IMR-90 (cell line): ENCODE measurements at places on chromosomes 12 and 14. TPM values are rescaled to one million over a fixed set of nuclear protein-coding genes. Genes with fewer than 3 reads are reported as not detected.
A peak's percentile ranks its signal among the peaks of the same experiment; 100 is the strongest.

The TAS2R46 gene
- 3.3 and 4.7 TPM in 2 replicates for total RNA-seq

The SRGAP1 gene
- total RNA-seq, result 10.0 and 14.4 TPM in 2 replicates

The CCDC177 gene
- total RNA-seq, result not detected in 2 replicates

The HSPA2 gene
- 18.9 and 19.7 TPM in 2 replicates for total RNA-seq

The FGF6 gene
- total RNA-seq, result not detected in 2 replicates

The GNB3 gene
- total RNA-seq, result 0.56 and 0.72 TPM in 2 replicates

The RBP5 gene
- not detected in 2 replicates for total RNA-seq

The DHH gene
- total RNA-seq, result under 0.01 TPM in 2 replicates

The EP400 gene
- 4.3 and 5.3 TPM in 2 replicates for total RNA-seq

The OR6C1 gene
- not detected in 2 replicates for total RNA-seq

The CNTN1 gene
- total RNA-seq, result 0.18 and 0.28 TPM in 2 replicates

The CRIP1 gene
- not detected in 2 replicates for total RNA-seq

The CLEC4D gene
- not detected in 2 replicates for total RNA-seq

The CD163 gene
- total RNA-seq, result not detected in 2 replicates

- no peak for DNase-seq
Observed at GRCh38 chr14:31895646-31896045, 181.5 kb upstream of the ARHGAP5 start.

DNA sequence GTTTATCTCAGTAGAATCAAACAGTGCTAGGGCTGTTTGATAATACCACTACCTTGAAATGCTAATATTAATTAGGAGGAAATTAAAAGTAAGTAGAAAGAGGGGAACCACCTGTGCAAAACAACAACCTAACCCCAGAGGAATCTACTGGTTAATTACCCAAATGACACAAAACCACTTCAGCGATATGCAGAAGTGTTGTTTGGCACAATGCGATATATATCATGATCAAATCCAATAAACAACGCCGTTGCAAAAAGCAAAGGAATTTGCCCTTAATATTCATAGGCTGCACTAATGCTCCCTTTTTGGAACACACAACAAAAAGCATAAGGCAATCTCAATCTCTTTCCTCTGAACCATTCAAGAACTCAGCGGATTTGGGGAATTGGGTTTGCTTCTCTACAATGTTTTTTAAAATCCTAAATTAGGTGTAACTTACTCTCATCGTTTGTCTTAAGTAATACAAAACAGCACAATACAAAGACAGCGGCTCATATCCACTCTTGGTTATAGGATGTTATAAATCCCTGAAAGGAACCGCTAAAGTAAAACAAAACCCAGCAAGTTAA lies 1.5 kb downstream of the MAP4K5 start:
- DNase-seq, result no peak

GRCh38 chr12:116934908-116935705 lies 24.4 kb downstream of the FBXW8 start:
- no peak for DNase-seq

DNA sequence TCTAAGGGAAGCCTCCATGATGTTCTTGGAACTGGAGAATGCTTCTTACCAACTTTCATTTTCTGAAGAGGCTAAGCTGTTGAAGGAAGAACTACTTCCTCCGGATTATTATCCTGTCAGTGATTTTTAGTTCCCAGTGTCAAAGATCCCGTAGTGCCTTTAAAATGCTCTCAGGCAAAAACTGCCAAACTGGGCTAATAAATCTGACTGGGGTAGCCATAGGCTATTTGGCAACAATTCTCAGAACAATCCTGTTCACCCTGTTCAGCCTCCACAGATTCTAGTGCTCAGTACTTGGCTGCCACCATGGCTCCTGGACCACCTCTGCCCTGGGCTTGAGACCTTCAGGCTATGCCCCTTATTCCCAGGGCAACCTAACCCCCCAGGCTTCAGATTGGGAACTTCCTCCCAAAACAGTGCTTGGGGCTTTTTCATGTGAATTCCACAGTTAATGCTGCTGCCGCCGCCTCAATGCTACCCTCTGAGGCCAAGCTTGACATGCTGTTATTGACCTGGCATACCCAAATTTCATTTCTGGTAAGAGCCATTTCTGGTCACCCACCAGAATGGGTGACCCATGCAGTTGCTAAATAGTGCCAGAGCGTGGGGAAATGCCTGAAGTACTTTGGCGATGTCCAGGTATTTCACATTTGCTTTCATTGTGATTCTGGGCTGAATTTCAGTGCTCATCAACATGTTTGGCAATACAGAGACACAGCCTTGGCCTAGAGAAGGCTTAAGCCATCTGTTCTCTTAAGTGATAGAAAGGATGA lies 110.0 kb upstream of the ARHGAP5 start:
- no peak for DNase-seq

DNA sequence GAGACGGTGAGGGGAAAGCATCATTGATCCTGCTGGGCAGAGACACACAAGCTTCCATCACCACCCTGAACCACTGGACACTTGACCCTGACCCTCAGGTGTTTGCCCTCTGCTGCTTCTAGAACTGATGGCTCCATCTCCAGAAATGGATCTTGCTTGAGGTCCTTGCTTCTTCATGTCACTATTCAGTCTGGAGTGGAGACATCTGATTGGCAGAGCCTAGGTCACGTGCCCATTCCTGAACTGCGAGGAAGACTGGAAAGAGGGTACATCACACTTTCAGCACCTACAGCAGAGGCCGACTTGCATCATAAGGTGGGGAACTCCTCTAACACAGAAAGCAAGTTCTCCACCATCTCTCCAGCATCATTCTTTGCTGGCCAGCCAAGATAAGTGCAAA lies 106.7 kb upstream of the COCH start:
- DNase-seq, result no peak

- no peak for DNase-seq
Observed at GRCh38 chr12:1595026-1595561, 713 bp upstream of the FBXL14 start.

GRCh38 chr12:130147875-130148596 lies 14.2 kb upstream of the FZD10 start:
- no peak for DNase-seq

DNA sequence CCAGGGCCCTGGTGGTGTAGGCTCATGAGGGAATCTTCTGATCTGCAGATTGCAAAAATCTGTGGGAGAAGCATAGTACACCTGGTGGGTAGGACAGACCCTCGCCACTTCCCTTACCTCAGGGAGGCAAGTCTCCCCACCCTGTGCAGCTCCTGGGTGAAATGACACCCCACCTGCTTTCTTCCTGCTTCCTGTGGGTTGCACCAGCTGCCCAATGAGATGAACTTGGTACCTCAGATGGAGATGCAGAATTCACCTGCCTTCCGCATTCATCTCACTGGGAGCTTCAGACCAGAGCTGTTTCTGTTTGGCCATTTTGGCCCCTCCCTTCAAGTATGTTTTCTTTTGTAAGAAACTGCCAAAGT lies 4.7 kb downstream of the CLEC2D start:
- no peak for DNase-seq

- DNase-seq, result no peak
Observed at GRCh38 chr14:98769326-98769725, 502.7 kb downstream of the BCL11B start.

GRCh38 chr12:107457362-107457935 lies 228.2 kb upstream of the PWP1 start:
- DNase-seq, result no peak

GRCh38 chr12:124808272-124808671 lies 55.4 kb downstream of the SCARB1 start:
- no peak for DNase-seq

DNA sequence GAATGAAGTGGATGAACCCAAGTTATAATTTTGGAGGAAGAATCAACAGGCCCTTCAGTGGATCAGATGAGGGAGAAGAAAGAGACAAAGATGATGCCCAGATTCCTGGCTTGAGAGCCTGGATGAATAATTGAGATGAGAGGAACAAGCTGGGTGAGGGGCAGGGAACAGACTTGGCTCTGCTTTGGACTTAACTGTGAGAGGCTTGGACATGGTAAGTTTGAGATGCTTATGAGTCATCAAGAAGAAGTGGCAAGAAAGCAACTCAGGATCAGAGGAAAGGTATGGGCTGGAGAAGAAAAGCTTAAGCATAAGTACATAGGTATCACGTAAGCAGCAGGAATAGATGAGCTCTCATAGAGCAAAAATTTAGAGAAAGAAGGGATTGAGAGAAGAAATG lies 55.3 kb downstream of the FIGNL2 start:
- peak; percentile 74 for DNase-seq

DNA sequence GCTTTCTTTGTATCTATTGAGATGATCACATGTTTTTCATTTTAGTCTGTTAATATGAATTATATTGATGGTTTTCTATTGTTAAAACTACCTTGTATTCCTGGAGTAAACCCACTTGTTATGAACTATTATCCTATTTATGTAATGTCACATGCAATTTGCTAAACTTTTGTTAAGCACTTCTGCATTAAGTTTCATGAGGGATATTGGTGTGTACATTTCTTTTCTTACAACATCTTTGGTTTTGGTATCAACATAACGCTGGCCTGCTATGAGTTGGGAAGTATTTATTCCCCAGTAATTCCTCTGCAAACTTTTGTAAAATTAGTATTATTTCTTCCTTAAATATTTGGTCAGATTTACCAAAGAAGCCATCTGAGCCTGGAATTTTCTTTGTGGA lies 46.5 kb upstream of the AMIGO2 start:
- no peak for DNase-seq

GRCh38 chr14:101843665-101844064 lies 82.2 kb downstream of the PPP2R5C start:
- DNase-seq, result no peak

DNA sequence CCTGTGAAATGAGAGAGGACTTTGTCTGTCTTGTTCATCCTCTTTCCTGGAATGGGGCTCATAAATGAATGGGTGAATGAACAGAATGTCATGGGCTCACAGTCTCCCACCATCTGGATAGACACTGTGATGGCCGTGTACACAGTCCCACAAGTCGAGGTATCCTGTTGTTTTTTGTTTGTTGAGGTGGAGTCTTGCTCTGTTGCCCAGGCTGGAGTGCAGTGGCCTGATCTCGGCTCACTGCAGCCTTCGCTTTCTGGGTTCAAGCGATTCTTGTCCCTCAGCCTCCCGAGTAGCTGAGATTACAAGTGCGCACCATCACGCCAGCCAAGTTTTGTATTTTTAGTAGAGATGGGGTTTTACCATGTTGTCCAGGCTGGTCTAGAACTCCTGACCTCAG lies 16.1 kb upstream of the PLA2G1B start:
- DNase-seq, result no peak

- no peak for DNase-seq
Observed at GRCh38 chr14:87892763-87893162, 100.2 kb downstream of the GALC start.

- DNase-seq, result no peak
Observed at GRCh38 chr12:10293151-10293550, 14.5 kb upstream of the KLRD1 start.

- no peak for DNase-seq
Observed at GRCh38 chr14:24576182-24576581, at the start of gene CTSG. Gene CTSG (minus strand): TSS chr14:24576250. CDS start chr14:24576223, 27 bp downstream.

GRCh38 chr12:8078398-8078797 lies 3.7 kb upstream of the NECAP1 start:
- peak; percentile 87 for DNase-seq

DNA sequence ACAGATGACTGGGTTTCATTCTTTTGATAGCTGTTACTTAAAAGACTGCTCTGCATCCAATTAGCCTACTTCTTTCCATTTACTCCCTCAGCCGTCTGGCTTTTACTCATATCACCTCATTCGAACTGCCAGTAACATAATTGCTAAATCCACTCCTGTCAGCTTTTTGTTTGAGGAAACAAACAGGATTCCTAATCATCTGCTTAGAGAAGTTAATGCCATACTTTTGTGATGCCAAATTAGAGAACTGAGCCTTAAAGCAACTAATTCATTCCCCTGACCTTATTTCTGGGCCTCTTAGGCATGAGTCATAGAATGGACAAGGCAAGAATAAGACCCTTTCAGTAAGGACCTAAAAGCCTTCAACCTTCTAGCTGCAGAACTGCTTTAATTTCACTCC lies 2.9 kb downstream of the OXA1L start:
- DNase-seq, result no peak

DNA sequence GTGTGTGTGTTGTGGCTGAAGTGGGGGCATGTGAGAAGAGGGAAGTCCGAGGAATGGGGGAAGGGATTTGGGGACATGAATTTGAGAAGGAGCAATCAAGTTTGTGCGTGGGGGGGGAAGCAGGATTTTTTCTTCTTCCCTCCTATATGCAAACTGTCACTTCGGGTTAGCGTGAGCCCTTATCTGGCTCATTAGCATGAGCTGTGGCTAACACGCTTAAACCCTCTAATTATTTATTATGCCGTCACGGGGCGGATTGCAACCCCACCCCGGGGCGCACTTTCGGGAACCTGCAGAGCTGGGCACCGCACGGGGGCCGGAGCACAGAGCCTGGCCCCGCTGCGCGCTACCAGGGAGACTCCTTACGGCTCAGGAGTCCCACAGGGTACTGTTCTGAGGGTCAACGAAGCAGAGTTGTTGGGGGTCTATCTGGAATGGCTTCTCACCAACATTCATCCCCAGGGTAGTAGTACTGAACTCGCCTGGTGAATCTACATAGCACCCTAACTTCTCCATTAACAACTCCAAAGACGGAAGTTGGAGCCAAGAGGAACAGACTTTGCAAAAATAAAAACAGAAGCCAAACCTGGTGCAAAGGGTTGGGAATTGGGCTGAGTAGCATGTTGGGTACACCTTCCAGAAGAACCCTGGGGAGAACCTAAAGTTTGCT lies 6.4 kb upstream of the ASCL1 start:
- DNase-seq, result no peak

GRCh38 chr12:5236022-5236640 lies 192.5 kb downstream of the KCNA5 start:
- DNase-seq, result no peak

DNA sequence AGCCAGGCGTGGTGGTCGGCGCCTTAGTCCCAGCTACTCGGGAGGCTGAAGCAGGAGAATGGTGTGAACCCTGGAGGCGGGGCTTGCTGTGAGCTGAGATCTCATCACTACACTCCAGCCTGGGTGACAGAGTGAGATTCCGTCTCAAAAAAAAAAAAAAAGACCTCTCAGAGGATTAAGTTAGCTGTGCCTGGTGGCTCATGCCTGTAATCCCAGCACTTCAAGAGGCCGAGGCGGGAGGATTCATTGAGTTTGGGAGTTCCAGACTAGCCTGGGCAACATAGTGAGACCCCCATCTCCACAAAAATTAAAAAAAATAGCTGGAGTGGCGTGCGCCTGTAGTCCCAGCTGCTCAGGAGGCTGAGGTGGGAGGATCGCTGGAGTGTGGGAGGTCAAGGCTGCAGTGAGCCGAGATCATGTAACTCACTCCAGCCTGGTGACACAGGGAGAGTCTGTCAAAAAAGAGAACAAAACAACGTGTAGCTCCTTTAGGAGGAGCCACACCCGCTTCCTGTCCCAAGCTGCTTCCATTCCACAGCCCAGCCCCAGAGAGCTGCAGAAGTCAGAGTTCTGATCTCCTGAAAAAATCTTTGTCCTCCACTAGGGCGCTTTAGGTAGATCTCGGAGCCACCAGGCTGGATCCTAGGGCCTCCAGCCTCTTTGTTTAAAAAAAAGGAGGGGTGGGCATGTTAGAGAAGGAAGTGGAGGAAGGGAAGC lies 11.5 kb upstream of the ULK1 start:
- DNase-seq, result no peak
